ENCODE measurements at places on chromosomes 11 and 22.

- no peak for DNase-seq
Measured at GRCh38 chr11:11995601-11996000, 12.8 kb downstream of the DKK3 start.

- no peak for DNase-seq
Measured at GRCh38 chr11:28026634-28027290, 81.2 kb downstream of the KIF18A start.

DNA sequence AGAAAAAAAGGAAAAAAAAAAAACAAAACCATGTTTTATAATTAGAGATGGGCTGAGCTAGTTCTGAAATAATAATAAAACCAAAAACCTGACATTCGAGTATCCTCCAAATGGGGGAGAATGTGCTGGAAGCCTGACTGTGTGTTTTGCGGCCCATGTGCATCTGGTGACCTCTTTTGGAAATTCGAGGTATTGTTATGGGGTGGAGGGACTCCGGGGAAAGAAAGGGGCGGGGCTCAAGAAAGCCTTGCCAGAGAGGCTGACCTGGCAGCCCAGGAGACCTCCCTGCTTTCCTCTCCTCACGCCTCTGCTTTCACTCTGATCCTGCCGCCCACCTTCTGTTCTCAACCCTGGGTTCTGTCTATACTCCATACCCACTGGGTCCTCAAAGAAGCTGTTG, 72.9 kb downstream of the CTTN start:
- no peak for DNase-seq

- no peak for DNase-seq
Measured at GRCh38 chr11:20208622-20209111, 48.4 kb upstream of the DBX1 start.

DNA sequence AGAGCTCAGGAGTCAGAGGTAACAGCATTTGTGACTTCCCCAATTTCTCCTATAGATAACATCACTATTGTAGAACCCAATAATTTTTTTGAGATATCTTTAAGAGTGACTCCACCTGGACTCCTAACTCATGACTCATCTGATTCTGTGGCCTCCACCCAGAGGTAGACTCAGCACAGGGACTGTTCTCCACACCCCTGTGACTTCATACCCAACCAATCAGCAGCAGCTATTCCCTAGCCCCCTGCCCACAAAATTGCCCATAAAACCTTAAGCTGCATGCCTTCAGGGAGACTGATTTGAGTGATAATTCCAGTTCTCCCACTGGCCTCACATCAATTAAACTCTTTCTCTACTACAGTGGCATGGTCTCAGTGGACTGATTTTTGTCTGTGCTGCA, 475.4 kb upstream of the FAT3 start:
- no peak for DNase-seq

- no peak for DNase-seq
Measured at GRCh38 chr22:49765091-49765771, 62.4 kb downstream of the BRD1 start.

- DNase-seq, result peak; percentile 22
Measured at GRCh38 chr11:33475993-33476392, 218.8 kb downstream of the HIPK3 start.

GRCh38 chr22:35115515-35115914, 49.6 kb downstream of the ISX start:
- DNase-seq, result no peak

DNA sequence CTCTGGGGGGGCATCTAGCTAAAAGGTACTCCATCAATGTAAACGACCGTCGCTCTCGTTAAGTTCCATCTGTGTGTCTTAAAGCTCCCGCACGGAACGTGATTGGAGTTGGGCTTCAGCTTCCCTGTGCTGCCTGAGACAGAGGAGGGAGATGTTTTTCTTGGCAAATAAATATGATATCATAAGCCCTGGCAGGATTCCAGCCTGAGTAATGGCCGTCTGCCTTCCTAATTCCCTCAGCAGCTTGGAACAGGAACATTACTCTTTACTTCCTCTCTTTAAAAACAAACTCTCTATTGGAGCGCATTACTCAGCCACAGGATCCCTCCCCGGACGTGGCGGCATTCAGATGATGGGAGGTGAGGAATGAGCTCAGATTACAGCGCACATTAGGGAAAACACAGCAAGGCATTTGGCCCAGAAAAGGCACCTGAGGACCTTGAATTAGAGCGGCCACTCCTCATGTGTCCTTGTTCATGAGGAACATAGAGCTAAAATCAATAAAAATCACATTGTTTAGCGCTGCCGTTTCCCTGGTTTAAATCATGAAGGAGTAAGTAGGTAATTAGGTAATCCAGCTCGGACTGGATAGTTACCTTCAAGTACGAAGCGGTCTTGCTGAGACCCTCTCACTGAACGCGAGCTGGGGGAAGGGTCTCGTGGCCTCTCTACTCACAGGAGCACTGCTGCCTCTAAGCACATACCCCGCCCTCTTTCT, 230.4 kb downstream of the ST3GAL4 start:
- DNase-seq, result peak; percentile 70

GRCh38 chr11:79414041-79414440, 26.8 kb downstream of the TENM4 start:
- DNase-seq, result no peak

- DNase-seq, result no peak
Measured at GRCh38 chr22:38965614-38966379, 8.4 kb downstream of the APOBEC3A start.
